Right renal pelvis (tissue), 4 donors: ENCODE measurements at places on chromosomes 2 and 18.

DNA sequence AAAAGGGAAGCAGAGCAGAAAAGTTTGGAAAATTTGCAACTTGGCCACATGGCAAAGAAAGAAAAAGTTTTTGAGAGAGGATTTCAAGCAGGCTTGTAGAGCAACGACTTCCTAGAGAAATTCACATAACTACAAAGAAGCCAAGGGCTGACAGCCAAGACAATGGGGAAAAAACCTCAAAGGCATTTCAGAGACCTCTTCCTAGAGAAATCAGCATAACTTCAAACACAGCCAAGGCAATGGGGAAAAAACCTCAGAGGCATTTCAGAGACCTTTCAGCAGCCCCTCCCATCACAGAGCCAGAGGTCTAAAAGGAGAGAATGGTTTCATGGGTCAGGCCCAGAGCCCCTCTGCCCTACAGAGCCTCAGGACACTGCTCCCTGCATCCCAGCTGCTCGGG lies 7.2 kb downstream of the ADI1 start:
- DNase-seq = no peak

GRCh38 chr2:1754046-1754445 lies 9.7 kb upstream of the PXDN start:
- no peak for DNase-seq

DNA sequence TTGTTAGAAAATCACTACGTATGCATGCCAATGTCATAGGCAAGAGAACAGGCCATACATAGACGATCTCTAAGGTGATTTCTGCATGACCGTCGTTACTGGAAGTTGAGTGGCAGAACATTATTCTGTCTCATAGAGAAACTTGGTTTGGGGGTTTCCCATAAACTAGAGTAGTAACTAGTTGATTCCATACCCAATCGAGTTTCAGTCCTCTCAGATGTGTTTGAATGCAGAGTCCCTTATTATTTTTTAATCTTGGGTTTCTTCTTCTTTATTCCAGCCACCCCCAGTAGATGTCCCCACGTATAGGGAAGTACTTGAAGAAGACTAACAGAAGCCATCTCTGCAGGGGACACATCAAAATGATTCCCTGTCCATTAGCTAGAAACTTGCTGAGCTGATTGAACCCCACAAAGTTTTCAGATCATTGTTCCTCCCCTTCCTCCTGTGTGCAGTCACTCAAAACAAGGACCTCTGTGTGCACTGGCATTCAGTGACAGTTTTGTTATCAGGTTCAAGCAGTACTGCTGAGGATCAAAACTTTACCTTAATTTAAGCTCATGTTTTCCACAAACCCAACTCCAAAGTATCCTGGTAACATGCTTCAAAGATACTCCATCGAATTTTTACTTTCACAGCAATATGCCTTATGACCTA lies 68.4 kb upstream of the CDCA7 start:
- DNase-seq = no peak

DNA sequence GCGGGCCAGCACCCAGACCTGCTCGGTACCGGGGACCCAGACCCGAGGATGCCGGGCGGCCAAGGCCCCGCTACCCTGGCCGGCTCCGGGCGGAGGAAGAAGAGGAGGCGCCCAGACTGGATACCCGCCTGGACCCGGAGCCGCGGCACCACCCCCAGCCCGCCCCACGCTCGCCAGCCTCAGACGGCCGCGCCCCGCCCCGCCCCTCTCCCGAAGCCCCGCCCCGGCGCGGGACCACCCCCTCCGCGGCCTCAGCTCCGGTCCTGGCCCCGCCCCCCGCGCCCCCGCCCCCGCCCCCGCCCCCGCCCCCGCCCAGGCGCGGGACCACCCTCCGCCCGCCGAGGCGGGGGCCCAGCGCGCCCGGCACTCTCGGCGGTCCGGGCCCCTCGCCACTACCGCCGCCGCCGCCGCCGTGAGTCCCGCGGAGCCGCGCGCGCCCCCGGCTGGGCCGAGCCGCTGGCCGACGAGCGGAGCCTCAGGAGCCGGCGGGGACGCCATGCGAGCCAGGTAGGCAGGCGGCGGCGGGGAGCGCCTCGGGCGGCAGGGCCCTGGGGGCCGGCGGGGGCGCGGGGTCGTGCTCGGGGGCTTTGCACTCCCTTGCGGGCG lies at the start of gene SH3BP4:
Gene SH3BP4, plus strand, starts transcription at position 354 of the 606 bp plus-strand sequence. CDS start 82,986 bp downstream, outside the sequence.
- no peak for DNase-seq

DNA sequence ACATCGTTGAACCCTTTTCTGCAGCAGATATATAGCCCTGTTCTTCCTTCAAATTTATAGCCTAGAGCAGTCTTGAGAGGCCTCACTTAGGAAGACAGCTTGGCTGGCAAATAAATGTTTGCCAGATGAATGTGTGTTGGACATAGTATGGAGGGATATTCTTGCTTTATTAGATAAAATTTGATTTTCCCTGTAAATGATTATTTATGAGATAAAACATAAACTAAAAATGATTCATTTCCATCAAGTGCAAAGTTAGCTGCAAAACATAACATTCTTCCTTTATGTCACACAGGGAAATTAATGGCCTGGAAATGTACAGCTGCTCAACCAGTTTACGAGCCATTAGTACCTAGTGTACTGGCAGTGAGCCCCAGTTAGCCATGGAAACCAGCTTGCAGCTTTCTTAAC lies 82.5 kb downstream of the LIMS1 start:
- no peak for DNase-seq

DNA sequence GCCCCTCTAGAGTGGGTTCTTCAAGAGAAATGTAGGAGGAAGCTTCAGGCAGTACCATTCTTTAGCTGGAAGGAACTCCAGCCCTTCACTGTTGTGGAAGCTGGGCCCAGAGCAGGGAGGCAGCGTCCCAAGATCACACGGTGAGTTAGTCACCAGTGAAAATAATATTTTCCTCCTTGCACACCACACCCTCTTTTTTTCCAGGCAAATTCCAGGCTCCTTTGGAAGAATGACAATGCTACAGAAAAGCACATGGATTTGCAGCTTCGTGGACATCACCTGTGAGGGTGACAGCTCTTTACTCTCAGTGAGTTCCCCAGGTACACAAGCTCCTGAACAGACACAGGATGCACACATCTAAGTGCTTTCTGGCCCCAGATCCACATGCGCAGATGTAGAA lies 157.1 kb downstream of the COL6A3 start:
- no peak for DNase-seq

DNA sequence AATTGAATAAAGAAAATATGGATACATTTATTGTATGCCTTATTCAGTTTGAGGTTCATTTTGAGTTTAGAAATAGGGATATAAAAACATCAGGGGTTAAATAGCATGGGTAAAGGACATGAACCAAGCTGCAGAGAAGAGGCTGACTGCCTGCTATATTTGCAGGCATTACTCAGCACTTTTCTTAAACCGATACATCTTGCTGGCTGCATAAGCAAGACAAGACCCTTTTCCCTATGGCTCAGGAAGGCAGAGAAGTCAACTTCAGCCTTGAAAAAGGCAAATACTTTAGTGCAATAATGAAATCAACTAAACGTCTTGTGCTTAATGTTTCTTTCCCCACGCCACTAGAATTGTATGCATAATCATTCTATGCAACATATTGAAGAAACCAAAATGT lies 36.4 kb downstream of the SCN1A start:
- no peak for DNase-seq

GRCh38 chr2:200703127-200703925 lies 108.4 kb upstream of the BZW1 start:
- DNase-seq = peak; percentile 41

GRCh38 chr2:174158003-174158402 lies 90.3 kb downstream of the OLA1 start:
- DNase-seq = peak; percentile 14

- no peak for DNase-seq
Measured at GRCh38 chr18:11740461-11740860, 51.4 kb downstream of the GNAL start.

- no peak for DNase-seq
Measured at GRCh38 chr2:23069156-23069555, 315.8 kb upstream of the KLHL29 start.

GRCh38 chr2:28656937-28657615 lies 94.6 kb upstream of the PPP1CB start:
- DNase-seq = no peak

DNA sequence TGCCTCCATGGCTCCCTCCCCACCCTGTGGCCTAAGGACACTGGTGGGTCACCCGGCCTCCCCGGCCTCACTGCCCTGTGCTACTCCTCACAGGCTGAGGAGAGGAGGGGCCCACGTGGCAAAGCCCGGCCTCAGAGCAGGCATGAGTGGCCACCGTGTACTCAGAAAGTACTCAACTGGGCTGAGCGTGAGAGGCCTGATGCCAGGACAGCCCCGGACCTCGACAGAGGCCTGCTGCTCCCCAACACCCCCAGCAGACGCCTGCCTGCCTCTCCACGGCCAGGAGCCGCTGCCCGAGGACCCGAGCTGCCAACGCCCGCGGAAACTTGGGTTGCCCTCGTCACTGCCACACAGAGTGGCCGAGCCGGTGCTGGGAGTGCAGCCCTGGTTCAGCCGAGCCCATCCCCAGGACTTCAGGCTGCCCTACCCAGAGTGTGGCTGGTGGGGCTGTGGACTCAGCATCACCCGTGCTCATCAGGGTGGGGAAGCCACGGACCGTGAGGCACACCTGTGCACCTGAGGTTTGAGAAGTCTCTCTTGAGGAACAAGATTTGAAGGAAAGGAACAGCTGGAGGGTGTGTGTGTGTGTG lies 59.3 kb downstream of the CENPO start:
- no peak for DNase-seq

- no peak for DNase-seq
Measured at GRCh38 chr18:44465381-44465841, 215.3 kb upstream of the SETBP1 start.

DNA sequence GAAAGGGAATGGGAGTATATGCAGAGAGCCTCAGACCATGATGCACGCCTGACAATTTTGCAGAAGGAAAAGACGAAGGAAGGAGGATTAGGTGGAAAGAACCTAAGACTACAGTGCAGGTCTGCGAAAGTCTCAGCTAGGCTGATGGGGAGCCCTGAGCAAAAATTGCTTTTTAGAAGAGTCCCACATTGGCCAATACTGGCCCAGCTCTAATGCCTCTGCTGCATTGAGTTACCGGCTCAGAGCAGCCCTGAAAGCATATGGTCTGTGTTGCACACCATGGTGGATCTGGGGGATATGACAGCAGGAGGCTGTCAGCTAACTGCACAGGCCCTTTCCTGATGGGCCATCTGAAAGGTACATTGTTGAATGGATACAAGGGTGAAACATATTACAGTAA lies 48.3 kb upstream of the CAVIN2 start:
- no peak for DNase-seq

DNA sequence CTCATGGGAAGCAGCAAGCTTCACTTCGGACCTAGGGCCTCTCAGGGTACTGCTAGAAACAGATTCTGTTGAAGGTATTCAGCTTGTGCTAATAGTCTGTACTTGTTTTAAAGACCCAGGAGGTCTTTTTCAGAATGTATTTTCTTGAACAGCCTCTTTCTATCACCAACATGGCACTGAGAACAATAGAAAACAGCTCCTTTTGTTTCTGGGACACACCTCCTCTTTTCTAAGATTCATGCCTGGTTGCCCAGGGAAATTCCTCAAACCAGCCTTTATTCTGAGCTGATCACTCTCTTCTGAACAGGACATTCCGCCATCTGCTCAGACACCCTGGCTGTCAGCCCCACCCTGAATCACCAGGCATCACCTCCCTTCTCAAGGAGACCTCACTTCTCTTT lies 389.6 kb downstream of the TGIF1 start:
- DNase-seq = no peak

DNA sequence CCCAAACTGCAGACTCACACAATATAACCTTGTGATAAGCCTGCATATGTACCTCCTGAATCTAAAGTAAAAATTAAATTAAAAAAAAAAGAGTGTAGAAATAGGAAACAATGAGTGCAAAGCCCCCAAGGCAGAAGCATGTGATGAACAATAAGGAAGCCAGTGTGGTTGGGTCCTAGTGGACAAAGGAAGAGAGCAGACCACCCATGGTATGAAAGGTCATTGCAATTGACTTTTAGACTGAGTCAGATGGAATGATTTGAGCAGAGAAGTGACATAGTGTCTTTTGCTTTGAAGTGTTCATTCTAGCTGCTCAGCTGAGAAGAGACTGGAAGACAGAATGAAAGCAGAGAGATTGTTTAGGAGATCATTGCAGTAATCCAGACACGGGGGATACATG lies 417.1 kb downstream of the RAD51AP2 start:
- DNase-seq = no peak

- no peak for DNase-seq
Measured at GRCh38 chr2:233746475-233747282, 13.4 kb upstream of the UGT1A1 start.

GRCh38 chr2:30797381-30798015 lies 9.7 kb downstream of the CAPN13 start:
- DNase-seq = no peak

DNA sequence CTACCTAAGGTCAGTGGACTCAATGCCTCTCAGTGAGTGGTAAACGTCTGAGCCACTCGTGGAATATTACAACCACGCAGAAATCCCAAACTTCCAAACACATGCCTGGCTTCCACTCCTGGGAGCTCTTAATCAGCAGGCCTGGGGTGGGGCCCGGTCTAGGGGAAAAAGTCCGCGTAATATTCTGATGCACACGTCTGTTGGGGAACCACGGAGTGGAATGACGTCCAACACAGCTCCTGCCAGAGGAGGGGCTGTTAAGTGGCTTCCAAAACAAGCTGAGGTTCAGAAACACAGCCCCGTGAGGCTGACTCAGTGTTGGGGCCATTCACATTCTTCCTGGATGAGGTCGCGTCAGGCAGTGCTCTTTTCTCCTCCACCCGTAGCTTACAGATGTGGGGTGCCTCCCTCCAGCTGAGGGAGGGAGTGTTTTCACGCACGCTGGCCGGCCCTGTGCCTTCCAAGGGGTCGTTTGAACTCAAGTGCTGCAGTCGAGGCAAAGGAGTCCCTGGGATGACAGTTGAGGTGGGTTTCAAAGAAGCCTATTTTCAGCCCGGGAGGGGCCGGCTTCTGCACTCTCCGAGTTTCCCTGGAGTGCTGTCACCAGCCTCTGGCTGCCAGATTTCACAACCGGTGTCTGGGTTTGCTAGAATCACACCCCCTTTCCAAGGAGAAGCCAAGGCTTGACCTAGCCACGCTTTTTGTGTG lies 73.1 kb downstream of the ACKR3 start:
- DNase-seq = no peak

DNA sequence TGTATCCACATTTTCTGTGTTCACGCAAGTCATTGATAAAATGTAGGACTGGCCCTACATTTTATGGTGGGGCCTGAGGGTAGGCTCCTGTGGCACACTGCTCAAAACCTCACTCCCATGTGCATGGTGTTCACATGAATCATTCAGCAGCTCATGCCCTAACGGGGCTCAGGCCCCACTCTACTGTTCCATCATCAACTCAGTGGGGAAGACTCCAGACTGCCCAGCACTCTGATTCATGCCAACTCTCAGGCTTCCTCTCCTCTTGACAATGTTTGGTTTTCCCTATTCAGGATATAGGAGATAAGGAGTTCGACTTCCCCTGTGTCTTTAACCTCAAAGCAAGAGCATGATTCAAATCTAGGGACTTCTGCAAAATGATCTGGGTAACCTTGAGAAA lies 92.0 kb upstream of the BOD1L2 start:
- DNase-seq = no peak

DNA sequence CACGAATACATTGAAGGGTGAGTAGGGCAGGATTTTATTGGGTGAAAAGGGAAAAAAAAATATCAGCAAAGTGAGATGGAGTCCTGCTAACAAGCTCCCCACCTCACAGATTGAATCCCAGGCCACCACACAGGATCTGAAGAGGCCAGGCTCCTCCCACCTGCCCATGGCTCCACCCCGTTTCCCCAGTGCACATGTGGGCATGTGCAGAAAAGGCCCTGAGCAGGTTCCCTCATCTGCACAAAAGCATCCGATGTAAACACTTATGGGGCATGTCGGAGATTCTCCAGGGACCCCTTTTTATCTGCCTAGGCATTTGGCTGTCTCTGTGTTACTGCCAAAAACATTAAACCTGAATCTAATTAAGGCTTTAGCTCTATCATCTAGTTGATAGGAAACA lies 35.2 kb downstream of the SKA1 start:
- DNase-seq = no peak
